ENCODE measurements at places on chromosomes 1 and 21.

DNA sequence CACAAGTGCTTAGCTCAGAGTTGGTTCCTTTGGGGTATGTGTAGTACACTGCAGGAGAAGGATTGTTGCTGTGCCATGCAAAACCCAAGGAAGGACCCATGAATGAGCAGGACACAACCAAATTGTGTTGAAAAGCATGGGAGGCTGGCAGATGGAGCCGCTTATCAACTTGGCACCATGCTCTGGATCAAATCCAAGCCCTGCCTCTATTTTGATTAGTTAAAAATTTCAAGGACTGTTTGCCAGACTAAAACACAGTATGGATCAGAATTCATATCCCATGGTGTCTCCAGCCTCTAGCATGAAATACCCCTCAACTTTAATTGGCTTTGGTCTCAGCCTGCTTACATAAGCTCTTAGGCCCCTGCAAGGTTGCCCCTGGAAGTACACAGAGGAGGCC lies 27.8 kb downstream of the CCDC185 start:
- no peak for DNase-seq

GRCh38 chr1:39109644-39110043 lies 83.5 kb downstream of the NDUFS5 start:
- no peak for DNase-seq

DNA sequence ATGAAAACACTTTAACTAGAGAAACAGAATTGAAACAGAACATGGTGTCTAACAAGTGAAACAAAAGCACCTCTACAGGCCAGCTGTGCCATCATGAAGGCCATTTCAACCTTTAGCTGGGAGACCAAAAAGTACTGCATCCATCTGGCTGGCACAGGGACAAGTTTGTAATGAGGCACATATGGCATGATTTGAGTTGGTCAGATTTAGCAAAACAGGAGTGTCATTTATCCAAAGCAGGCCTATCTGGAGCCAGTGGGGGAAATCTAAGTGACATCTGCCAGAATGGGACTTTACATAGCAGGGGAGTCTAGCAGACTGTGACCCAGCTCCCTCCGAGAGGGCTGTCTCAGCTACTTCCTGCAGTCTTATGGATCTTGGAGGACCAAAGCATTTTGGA lies 51.9 kb downstream of the DNTTIP2 start:
- no peak for DNase-seq

DNA sequence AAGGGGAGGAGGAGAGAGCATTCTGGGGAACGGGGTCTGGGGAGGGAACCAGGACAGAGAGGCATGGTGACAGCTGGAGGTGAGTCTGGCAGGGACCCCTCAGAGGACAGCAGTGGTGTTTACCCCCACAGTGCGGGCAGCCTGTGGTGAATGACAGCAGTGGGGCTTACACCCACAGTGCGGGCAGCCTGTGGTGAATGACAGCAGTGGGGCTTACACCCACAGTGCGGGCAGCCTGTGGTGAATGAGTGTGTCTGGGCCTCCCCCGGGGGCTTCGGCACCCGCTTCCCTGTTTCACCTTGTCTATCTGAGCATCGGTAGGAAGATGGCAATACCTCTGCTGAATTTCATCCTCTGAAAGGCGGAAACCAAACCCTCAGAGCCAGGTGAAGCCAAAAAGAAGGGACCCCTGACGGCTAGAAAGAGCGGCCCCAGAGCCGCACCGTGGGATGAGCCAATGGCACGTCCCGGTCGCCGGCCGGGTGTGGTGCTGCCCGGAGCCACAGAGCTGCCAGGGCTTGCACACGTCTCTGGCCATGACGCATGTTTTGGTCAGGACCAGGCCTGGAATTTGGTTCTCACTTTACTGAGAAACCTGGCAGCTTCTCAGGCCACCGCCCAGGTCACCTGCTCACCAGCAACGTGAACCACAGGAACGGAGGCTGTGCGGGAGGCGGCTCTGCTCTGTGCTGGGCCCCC lies 54.1 kb downstream of the SIK1 start:
- DNase-seq = no peak

- no peak for DNase-seq
Measured at GRCh38 chr1:13901039-13901438, 201.1 kb downstream of the PRDM2 start.

GRCh38 chr1:210754878-210755665 lies 378.9 kb downstream of the KCNH1 start:
- no peak for DNase-seq

DNA sequence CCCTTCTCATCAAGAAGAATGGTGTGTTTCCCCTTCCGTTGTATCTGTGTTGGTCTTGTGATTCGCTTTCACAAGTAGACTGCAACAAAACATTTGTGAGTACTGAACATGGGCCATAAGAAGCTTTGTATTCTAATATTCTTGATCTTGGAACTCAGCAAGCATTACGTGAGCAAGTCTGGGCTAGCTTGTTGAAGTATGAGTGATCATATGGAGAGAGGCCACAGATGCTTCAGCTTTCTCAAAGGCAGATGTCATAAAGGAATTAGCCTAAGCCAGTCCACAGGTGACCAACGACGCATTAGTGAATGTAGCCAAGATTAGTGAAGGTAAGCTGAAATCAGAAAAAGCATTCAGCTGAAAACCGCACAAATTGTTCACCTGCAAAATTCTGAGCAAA lies 609.6 kb upstream of the NEGR1 start:
- no peak for DNase-seq

- no peak for DNase-seq
Measured at GRCh38 chr1:226082959-226083301, 20.4 kb downstream of the H3-3A start.

DNA sequence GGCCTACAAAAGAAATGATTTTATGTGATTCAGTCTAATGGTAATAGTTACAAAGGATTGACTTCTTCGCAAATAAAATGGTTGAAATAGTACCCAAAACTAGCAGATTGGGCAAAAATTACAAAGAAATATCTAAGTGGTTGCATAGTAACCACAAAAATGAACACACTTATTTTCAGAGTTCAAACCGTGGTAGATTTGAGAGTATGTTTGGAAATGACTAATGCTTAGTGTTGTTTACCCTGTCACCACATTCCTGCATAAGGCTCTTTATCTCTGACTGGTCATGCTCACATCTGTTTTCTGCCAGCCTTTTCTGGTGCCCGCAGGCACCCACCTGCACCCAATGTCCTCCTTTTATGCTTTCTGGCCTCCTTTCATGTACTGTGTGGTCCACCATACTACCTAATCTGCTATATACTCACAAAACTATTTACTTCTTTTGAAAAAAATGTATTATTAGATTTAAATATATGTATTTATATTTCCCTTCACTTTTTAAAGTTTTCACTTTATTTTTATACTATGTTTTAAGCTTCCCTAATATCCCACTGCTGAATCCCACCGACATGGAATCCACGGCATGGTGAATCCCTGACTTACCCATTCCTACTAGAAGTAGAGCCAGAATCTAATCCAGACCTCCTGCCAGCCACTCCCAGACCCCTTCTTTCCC lies 30.3 kb downstream of the PTPRC start:
- no peak for DNase-seq

DNA sequence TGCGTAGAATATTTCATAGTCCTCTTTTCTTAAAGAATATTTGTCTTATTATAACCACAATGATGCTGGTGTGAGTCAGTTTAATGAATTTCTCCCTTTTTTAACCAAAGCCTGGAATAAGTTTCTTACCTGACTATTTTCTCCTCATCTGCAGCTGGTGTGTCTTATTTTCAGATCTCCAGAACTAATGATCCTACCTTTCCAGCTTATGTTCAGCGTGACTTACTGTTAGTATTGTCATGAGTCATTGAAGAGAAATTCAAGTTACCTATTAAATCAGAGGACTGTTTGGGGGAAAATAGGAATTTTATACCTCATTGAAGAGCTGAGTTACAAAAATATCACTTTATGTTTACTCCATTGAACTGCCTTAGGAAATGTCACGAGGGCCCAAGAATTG lies 482.1 kb downstream of the RWDD3 start:
- no peak for DNase-seq

- no peak for DNase-seq
Measured at GRCh38 chr1:208213786-208214185, 30.4 kb downstream of the PLXNA2 start.

DNA sequence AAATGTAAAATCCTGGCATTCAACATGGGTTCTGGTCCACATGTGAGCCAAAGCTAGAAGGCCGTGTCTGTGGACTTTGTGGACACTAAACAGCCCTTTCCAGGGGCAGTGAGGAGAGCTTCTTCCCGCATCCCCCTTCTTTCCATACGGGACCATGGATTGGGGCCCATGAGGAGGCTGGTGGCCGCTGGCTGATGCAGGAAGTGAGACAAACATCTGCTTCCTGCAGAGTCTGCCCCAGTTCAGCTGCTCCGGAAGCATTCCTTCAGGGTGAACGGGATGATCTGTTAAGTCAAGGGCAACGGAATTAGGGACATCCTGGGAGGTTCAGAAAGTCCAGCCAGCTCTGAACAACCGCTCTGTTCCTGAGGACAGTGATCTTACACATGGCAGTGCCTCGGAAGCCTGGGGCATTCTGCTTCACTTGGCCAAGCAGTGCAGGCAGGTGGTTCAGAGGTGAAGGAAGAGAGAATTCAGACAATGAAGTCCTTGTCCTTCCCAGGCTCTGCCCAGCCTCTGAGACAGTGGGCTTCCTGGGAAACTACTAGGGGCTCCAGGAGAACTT lies 1.5 kb downstream of the CA6 start:
- DNase-seq = no peak

DNA sequence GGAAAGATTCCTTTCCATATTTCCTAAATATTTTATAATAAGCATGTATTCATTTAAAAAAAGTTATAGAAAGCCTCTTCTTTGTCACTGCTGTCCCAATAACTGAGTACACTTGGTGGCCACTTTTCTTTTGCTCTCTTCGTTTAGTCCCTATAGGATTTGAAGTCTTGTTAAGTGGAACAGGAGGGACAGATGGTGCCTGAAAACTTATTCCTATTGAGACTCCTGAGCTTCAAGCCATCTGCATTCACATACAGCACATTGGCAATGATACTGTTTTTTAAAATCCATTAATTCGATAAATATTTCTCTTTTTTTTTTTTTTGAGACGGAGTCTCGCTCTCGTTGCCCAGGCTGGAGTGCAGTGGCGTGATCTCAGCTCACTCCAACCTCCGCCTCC lies 2.0 kb upstream of the ZBTB40 start:
- no peak for DNase-seq

DNA sequence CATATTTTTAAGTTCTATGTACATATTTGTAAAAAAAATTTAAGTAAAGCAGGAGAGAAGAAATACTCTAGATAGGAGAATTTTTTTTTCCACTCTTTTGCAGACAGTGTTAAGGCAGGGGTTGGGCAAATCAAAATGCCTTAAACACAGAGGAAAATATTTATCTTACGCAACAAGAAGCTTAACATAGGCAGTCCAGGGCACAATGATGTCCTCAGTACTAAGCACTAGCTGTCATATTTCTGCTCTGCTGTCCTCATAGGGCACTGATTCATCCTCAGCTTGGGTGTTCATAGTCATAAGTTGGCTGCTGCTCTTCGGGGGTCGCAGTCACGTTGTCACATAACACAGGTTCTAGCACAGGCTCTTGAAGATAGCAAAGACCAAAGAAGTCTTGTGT lies 247.4 kb downstream of the PTBP2 start:
- DNase-seq = no peak

DNA sequence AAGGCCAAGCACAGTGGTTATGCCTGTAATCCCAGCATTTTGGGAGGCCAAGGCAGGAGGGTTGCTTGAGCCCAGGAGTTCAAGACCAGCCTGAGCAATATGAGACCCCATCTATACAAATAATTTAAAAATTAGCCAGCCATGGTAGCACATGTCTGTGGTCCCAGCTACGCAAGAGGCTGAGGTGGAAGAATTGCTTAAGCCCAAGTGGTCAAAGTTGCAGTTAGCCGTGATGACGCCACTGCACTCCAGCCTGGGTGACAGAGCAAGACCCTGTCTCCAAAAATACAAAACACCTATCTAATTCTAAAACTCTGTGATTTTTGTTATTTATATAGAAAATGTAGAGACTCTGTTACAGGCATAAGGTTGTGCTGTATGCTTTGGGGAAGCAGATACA lies 44.2 kb upstream of the ZYG11A start:
- no peak for DNase-seq

DNA sequence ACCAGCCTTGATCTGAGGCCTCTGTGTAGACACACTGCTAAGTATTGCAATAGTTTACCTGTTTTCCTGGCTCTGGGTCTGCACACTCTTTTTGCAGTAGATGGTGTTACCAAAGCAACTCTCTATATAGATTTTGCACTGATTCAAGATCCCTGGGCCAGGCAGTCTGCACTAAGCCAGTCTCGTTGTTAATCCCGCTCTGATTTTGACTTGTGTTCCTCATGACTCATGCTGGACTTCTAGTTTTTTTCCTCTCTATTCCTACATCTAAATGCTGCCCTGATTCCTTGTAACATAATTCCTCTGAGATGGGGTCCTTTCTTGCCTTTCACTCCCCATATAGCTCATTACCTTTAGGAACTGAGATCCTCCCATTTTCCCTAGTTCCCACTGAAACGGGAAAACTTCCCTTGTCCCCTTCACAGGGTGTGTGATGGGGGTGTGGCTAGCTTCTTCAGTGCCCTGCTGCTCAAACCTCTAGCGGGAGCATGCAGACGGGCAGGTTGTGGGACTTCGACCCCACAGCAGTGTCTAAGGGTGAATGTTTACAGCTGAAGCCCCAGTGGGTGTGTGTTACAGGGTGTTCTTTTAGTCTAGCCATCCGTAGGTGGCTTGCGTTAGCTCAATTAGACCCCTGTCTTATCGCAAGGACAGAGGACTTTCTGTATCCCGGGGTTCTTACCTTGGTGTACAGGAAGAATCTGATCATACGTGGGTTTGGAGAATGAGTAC lies 106.5 kb upstream of the RAB3GAP2 start:
- DNase-seq = no peak

- no peak for DNase-seq
Measured at GRCh38 chr1:187959062-187959461, 1130.3 kb downstream of the PLA2G4A start.

- peak; percentile 15 for DNase-seq
Measured at GRCh38 chr1:31701091-31701736, 2.6 kb downstream of the COL16A1 start.

DNA sequence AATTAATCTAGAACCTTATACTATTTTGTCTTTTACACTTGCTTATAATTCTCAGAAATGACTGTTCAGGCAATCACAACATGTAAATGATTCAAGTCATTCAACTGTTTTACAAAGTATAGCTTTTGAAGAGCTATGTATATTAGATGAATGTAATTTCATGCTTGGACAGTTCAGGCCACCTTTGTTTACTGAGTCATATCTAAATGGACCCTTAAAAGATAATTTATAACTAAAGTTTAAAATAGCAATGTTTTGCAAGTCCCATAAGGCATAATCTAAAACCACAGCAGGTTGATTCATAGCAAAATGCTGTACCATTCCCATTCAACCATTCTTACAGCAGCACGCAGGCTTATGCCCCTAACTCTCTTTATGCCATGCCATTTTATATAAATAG lies 64.8 kb downstream of the PIK3R3 start:
- DNase-seq = no peak

- DNase-seq = no peak
Measured at GRCh38 chr1:212680680-212681389, 18.8 kb downstream of the BATF3 start.

Measured in activated T-helper 1 cell treated with Interleukin-2 at 50 U/mL for 16 hours (primary cell).